ENCODE measurements at places on chromosomes 2 and 18.

DNA sequence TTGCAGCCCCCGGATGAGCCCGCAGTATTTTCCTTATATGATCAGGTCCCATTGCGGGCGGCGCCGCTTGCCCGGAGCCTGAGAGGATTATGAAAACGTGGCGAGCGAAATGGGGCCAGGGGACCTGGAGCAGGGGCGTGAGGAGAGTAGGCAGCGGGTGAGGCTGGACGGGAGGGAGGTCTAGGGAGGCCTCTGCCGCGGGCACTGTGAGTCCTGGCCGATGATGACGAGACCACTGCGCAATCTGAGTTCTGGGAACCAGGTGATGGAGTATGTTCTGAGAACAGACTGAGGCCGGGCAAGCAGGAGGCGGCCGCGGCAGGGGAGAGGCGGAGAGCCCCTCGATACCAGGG is 790 bp upstream of the ACAA2 start:
- DNase-seq, result no peak

GRCh38 chr18:2961821-2962220 is 51.1 kb downstream of the LPIN2 start:
- DNase-seq, result no peak

- no peak for DNase-seq
Measured at GRCh38 chr2:189327879-189328847, 113.1 kb upstream of the WDR75 start.

DNA sequence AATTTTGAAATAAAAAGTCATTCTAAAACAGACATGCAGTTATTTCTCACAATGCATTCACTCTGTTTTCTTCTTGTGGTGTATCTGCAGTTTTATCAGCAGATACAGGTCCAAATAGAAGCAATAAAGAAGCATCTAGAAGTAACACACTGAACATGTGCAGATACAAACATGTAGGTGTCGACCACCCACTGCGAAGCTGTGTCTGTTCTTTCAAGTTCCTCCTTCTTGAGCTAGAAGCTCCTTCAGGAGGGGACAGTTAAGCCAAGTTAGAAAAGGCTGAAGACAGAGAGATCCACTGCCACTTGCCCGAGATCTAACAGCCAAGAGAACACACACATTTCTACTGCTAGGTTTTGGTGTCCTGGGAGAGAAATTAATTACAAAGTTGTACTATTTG is 30.1 kb downstream of the WDFY1 start:
- DNase-seq, result no peak

DNA sequence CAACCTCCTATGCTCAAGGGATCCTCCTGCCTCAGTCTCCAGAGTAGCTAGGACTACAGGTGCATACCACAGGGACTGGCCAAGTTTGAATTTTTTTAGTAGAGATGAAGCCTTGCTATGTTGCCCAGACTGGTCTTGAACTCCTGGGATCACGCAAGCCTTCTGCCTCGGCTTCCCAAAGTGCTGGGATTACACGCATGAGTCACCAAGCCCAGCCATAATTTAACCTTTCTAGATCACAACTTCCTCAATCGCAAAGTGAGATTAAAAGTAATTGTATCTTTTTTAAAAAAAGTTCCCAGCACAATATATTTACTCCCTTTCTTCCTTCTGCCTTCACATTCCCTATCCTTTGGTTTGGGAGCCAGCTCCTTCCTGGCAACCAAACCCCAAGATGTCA is 5.8 kb upstream of the PPP1CB start:
- no peak for DNase-seq

- DNase-seq, result no peak
Measured at GRCh38 chr2:209610631-209611030, 161.0 kb upstream of the UNC80 start.

- DNase-seq, result no peak
Measured at GRCh38 chr2:134074619-134075018, 179.3 kb upstream of the MGAT5 start.

DNA sequence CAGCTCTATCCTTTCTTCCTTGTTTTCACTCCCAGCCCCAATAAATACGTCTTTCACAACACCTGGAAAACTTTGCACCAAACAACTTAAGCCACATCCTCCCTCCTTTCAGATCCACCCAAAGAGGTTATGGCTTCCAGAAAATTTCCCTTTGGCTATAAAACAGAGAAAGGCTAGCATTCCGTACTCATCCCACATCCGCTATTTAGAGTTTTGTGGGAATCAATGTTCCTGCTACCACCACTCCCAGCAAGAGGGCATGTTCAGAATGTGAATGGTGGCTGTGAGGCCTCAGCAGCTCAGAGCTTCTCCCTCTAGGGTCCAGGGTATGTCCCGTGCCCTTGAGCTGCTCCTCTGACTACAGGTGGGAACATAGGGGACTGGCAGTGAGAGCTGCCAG is 214.6 kb downstream of the NCK2 start:
- no peak for DNase-seq
